H4 (cell line): ENCODE measurements at places on chromosomes 6 and 20.

GRCh38 chr6:12968839-12969558 lies 252.4 kb downstream of the PHACTR1 start:
- no peak for DNase-seq

- no peak for DNase-seq
These were observed 5.6 kb upstream of the TREML4 start for GRCh38 chr6:41222513-41222912.

- no peak for DNase-seq
These were observed 301.5 kb downstream of the NRN1 start for GRCh38 chr6:5705252-5705651.

- DNase-seq = no peak
These were observed 323.3 kb downstream of the CDH4 start for GRCh38 chr20:61575151-61575937.

- DNase-seq = no peak
These were observed 10.1 kb upstream of the NHSL1 start for GRCh38 chr6:138509371-138509770.
